Stimulated activated CD4-positive, alpha-beta T cell treated with anti-CD3 and anti-CD28 coated beads, Interleukin-1b, Interleukin-23, amount 100 ng/mL, for 24 hours (primary cell): ENCODE measurements at places on chromosomes 16 and 17.

DNA sequence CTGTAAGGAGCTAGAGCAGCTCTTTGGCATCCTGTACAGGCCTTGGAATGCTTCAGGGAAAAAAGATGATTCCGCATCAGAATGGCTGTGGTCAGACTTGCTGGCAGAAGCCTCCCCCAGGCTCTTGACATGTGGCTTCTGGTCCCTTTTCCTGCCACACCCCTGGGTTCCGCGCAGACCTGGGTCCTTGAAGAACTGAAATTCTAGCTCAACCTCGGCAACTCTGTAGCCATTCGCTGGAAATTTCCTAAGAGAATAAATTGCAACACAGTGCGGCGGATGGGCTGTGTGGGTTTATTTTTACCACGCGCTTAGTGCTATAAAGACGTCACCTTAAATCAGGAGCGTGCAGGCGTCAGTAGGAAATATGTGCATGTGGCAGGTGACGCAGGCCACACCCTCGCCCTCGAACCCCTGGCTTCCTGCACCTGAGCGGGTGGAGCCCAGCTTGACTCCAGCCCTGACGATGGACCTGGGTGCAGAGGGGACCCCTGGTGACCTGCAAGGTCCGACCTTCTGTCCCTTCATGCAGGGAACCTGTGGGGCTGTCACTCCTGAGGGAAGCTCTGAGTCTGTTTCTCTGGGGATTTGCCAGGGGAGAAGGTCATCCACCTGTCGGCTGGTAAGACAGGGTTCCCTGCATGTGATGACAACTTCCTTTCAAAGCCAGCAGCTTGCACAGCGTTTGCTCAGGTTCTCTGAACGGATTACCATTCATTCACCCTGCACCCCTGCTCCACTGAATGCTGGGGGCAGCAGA lies 46.3 kb downstream of the METRNL start:
- no peak for DNase-seq

DNA sequence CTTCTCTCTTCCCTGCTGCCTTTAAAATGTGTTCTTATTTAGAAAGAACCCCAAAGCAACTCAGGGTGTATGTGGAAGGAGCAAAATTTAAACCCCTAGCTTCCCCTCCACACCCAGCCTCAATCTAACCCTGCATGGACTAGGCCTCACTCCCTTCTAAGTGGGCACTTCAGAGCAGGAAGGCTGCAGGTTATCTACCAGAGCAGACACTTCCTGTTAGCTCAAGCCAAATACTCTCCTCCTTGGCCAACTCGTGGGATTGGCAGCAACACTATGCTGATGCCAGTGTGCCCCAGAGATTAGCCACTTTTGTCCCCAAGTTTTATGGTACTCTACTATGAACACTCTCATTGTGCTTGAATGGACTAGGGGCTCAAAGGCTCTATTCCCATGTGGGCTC lies 35.6 kb downstream of the CCDC42 start:
- DNase-seq: no peak

GRCh38 chr16:24493821-24494220 lies 45.5 kb upstream of the RBBP6 start:
- no peak for DNase-seq

- no peak for DNase-seq
Observed at GRCh38 chr17:27976331-27976730, 66.1 kb upstream of the NLK start.

DNA sequence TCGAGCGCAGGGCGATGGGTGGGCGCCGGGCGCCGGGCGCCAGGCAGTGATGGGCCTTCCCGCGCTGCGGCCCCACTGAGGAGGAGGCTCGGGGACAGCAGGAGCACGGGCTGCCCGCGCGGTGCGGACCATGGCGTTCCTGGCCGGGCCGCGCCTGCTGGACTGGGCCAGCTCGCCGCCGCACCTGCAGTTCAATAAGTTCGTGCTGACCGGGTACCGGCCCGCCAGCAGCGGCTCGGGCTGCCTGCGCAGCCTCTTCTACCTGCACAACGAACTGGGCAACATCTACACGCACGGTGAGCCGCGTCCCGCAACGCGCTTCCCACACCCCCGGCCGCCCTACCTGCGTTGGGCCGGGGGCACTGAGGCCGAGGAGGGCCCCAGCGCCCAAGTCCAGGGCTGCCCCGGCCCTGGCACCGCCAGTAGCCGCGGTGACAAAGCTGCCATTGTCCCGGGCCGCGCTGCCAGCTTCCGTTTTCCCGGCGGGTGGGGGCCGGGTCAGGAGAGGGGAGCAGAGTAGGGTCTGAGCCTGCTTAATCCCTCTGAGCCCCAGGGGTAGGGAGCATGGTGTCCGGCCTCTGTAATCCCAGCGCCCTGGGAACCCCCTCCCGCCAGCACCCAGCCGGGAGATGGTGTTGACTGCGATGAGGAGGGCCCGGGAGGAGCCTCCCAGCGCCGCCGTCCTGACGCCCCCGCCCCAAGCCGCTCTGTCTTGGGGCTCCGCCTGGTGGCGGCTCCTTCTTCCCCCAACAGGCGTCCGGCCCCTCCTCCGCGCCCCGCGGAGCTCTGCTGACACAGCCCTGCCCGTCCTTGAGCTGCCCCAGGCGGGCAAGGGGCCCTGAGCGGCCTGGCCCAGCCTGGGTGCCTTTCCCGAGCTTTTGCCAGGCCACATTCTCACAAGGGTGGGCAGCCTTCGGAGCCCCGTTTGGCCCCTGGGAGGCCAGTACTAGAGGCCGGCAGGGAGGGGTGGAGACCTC lies 685 bp downstream of the PAQR4 start:
- peak; percentile 81 for DNase-seq

DNA sequence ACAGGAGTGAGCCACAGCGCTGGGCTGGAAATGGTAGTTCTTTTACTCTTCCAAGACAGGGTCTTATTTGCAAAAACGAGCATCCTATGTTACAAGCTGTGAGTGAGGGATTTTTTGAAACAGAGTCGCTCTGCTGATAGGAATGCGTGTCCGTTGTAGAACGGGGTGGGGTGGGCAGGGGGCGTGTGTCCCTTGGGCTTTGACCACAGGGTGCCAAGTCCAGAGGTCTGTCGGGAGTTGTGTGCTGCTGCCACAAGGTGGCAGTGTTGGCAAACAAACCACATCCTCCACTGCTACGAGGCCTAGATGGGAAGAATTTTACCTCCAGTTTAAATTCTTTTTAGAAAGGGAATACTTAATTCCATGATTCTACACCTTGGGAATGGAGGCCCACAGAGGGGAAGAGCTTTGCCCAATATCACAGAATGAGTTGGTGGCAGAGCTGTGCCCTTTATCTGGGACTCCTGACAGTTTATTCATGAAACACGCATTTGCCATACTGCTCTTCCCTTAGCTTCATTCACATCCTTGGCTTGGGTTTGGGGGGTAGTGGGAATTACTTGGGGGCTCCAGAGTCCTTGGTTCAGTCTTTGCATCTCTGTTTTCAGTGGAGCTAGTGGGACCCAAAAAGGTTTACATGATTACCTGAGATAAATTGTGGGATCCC lies 30.6 kb upstream of the ETV4 start:
- DNase-seq: peak; percentile 24

DNA sequence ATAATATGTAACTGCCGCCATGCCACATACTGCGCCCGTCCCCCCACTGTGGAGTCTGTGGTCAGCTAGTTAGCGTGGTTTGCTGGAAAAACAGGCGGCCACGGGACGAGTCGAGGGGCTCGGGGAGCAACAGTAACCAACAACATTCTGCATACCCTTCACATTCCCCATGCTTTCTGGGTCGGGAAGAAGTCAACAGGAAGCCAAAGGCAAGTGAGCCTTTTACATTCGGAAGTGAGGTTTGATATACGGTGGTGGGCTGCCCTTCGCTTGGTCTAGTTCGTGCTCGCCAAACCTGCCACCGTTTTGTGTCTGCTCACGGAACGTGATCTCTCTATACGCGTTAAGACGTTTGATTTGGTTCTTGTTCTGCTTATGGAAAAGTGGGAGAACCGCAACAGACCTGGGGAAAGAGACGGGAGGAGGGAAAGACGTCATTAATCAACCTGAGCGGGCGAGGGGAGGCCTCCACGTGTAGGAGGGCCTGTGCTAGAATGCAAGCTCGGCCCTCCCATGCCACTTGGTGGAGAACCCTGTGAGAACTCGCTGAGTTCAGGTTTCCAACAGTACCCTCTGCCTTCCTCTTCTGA lies 28.9 kb upstream of the CFAP20 start:
- no peak for DNase-seq

DNA sequence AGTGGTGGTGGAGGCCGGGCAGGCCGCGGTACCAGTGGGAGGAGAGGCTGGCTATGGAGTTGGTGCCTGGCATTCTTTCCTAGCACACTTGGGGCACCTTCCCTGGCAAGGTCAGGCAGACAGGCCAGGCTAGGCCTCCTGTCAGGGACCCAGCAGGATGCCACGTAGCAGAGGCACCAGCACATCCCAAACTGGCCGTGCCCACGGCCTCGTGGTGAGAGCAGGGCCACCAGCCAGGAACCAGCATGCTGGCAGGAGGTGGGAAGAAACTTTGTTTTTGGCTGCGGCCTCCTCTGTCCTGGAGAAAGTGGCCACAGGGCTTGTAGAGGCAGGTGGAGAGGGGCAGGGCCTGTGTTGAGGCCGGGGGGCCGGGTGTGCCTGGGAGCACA lies 57.6 kb upstream of the CBFA2T3 start:
- no peak for DNase-seq

GRCh38 chr17:50467855-50468303 lies 801 bp downstream of the CHAD start:
- no peak for DNase-seq

DNA sequence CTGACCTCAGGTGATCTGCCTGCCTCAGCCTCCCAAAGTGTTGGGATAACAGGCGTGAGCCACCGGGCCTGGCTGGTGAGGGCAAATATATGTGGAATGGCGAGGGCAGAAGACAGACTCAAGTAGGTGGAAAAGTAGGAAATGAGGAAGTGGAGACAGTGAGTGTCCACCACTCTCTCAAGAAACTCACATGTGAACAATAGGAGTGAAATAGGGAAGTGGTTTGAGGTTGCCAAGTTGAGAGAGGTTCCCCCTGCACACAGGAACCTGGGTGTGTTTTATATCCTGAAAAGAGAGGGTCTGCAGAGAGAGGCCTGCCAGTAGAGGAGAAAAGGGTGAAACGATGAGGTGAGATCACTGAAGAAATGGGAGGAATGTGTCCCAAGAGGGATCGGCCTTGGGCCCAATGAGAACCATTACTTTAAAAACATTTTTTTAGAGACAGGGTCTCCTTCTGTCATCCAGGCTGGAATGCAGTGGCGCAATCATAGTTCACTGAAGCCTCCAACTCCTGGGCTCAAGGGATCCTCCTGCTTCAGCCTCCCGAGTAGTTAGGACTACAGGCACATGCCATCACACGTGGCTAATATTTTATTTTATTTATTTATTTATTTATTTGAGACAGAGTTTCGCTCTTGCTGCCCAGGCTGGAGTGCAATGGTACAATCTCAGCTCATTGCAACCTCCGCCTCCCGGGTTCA lies 17.1 kb upstream of the CORO1A start:
- no peak for DNase-seq

DNA sequence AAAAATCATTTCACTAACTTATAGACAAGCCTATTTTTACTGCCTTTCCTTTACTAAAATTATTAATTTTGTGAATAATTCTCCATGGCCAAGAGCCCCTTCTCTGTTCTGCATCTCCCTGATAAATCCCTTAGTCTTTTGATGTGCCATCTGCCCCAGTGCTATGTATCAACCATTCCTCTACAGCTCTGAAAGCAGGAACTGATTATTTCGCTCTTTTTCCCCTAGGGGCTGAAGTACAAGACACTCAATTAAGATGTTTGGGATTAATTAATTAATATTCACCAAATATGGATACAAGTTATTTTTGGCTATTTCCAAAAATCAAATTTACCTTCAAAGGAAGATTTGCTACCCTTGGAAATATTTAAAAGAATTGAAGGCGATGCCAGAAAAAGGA lies 26.6 kb downstream of the SSH2 start:
- DNase-seq: no peak

DNA sequence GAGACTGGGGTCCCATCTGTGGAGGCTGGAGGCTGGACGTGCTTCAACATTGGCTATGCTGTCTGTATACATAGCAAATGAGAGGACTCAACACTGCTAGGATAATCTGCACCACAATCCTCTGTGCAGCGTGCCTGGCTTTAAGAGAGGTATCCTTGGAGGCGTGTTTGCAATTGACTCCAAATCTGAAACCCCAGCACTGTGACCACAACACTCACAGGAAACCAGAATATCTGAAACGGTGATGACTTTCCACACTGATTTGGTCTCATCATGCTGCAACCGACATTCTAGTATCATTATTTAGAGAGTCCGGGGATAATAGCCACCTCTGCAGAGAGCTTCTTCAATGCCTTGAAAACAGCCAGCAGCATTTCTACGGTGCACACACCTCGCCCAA lies 35.1 kb downstream of the TLE7 start:
- no peak for DNase-seq

GRCh38 chr16:68790944-68791343 lies 52.4 kb upstream of the TANGO6 start:
- no peak for DNase-seq

DNA sequence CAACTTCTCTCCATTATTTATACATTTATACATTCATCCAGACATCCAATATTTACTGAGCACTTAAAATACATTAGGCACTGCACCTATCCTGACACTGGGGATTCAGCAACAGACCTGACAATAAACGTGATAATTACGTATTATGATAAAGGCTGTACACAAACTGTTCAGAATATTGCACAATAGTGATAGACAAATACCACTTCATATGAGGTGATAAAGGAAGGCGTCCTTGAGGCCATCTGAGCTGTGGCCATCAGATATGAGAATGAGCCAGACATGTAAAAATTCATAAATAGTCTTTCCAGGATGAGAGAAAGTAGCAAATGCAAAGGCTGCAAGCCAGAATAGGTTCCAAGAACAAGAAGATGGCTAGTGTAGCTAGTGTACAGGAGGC lies 8.6 kb downstream of the USP32 start:
- no peak for DNase-seq

DNA sequence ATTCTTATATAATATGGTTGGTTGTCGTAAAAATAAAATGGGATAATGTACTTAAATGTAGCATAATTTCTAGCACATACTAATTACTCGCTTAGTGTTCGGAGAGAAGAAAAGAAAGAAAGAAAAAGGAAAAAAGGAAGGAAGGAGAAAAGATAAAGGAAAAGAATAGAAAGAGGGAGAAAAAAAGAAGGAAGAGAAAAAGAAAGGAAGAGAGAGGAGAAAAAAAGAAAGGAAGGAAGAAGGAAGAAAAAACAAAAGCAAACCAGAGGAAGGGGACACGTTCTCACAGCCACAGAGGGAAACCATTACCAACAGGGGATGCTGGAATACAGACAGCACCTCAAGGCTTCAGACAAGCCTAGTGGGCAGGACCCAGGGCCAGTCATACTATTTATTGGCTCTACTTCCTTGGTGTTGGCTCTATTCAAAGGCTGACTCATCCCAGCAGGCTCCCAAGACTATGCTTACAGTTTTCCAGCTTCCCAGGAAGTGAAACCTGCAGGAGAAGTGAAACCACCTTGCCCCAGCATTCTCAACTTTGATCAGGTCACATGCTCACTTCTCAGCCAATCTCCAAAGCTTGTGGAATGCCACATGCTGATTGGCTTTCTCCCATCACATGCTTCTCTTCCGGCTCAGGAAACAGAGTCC lies 273.5 kb upstream of the IRX5 start:
- no peak for DNase-seq
